ENCODE measurements at places on chromosomes 16 and 17.

DNA sequence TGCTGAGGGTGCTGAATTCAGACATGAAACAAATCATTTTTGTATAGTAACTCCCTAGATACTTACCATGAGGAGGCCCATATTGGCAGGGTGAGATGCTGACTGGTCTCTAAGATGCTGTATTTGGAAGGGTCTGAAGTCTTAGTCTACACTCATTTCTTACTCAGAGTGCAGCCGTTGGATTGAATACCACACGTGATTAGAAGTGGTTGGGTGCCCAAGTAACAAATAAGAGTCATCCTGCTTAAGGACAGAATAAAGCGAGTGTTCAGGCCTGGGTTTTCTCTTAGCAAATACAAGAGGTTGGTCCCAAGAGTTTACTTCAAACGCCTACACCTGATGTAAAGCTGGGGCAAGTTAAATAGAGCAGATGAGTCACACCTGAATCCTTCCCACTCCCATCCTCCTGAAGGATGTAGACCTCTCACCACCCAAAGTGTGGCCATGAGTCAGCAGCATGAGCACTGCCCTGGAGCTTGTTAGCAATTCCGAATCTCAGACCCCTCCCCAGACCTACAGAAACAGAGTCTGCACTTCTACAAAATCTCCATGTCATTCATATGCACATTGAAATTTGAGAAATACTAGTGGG is 284.6 kb upstream of the CDH5 start:
- DNase-seq, result no peak

GRCh38 chr16:60642956-60643355 is 1393.3 kb downstream of the CDH8 start:
- DNase-seq, result no peak

GRCh38 chr17:18888766-18889290 is 30.9 kb downstream of the PRPSAP2 start:
- no peak for DNase-seq

DNA sequence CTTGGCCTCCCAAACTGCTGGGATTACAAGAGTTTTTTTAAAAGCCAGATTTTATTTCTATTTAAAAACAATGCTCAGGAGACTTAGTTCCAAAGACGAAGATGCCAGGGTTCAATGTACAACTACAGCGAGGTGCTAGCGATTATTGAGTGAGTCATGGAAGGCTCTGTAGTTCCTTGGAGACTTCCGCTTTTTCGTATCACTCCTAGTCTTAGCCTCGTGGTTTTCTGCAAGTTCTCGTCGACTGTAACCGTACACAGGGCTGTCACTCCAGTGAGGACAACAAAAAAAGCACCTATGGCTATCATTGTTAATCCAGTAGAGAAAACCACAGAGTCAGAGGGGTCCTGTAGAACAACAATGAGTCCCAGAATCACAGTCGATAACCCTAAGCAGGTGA is 22.7 kb upstream of the ZC3H7A start:
- no peak for DNase-seq

DNA sequence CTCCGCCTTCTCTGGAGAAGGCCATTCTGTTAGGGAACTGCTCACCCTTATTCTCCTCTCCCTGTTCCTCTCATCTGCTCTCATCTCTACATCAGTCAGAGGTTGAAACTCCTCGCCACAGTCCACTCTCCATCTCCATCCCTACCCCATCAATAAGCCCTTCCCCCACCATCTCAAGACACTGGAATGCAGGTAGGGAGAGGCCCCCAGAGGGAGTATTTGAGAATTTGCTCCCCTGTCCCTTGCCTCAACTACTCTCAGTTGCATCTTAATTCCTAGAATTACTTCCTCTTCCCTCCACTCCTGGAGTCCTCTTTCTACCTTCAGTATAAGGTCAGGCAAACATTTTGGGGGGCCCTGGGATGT is 2.0 kb upstream of the AATF start:
- no peak for DNase-seq

- DNase-seq, result peak; percentile 86
Observed at GRCh38 chr16:58198022-58198683, at the start of gene CSNK2A2. TSS of gene CSNK2A2 (minus strand) at chr16:58198106. CDS start at chr16:58197736, 370 bp downstream.

DNA sequence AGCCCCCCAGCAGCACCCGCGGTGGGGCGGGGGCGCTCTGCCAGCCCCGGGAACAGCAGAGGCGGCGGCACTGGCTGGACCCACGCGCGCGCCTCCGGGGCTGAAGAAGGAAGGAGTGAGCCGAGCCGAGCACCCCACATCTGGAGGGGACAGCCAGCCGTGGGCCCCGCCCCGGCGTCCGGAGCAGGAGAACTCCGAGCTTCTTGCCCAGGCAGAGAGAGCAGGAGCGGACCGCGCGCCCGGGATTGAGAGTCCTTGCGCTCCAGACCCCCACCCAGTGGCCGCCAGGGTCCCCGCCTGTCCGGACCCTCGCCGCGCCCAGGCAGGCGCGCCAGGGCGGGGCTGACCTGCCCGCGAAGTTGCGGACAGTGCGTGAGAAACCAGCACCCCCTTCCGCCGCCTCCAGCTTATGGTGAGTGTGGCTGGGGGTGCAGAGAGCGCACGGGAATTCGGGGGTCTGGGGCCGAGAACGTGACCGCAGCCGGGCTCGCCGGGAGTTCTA is 921.9 kb upstream of the EEF2KMT start:
- no peak for DNase-seq

- no peak for DNase-seq
Observed at GRCh38 chr16:73063854-73064211, 15.9 kb upstream of the ZFHX3 start.

GRCh38 chr17:55717898-55718735 is 4.5 kb downstream of the TMEM100 start:
- DNase-seq, result no peak

- DNase-seq, result no peak
Observed at GRCh38 chr17:2331303-2331702, 5.0 kb downstream of the TSR1 start.

- DNase-seq, result peak; percentile 16
Observed at GRCh38 chr16:72715267-72715666, 332.7 kb downstream of the ZFHX3 start.

- DNase-seq, result no peak
Observed at GRCh38 chr17:45782889-45783592, 1.1 kb upstream of the CRHR1 start.

- DNase-seq, result no peak
Observed at GRCh38 chr17:31147507-31148202, 52.9 kb downstream of the NF1 start.

DNA sequence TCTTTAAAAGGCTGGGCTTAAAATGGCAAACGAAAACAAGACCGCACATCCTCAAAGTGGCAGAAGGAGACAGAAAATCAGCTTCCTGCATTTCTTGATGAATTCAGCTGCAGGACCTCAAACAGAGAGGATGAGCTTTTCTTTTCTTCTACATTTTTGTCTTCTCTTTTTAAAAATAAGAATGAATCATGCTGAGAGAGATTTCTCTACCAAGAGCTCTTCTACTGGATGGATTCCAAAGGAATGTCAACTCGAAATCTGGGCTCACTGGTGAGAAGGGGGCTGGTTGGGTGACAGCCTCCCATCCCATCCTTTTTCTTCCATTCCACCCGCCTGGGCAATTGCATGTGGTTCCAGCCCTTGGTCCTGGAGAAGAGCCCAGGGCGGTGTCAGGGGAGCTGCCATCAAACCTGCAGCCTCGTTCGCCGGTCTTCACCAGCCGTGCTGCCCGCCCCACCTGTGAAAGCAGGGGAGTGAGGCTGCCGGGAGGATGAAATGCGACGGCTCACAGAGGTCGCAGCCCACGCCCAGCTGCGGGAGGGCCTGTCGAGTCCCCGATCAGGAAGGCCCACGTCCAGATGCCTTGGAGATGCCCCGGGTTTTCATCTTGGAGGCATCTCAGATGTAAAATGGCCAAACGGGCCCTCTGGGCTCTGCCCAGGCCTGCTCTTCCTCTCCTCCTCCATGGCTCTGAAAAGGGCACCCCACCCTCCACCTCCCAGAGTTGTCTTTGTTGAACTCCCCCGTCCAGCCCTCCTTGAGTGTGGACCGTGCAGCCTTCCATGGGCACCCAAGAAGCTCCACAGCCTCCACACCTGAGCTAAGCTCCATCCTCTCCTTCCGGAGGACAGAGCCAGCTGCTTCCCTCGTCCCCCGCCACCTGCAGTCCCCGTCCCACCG is 121.9 kb downstream of the FOXL1 start:
- peak; percentile 35 for DNase-seq

- no peak for DNase-seq
Observed at GRCh38 chr16:49604602-49605001, 231.0 kb downstream of the C16orf78 start.

GRCh38 chr16:67486805-67487204 is 3.5 kb upstream of the AGRP start:
- DNase-seq, result no peak

DNA sequence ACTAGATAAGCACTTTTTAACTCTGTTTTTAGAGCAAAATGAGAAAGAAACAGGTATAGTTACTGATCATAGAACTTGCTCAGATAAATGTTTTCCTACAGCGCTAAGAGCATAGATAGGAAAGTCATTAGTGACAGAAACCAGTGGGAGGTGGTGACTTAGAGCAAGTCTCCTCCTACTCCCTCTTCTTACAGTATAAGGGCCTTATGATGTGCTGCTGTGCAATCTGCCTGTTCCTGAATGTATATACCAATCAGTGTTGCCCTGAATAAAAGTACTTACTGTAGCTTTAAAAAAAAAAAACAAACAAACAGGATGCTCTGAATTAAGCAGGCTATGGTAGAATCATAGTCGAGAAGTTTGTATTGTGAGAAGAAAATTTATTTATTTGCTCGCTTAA is 23.3 kb upstream of the RASL10B start:
- no peak for DNase-seq

GRCh38 chr17:45336390-45337182 is 19.8 kb upstream of the MAP3K14 start:
- no peak for DNase-seq

GRCh38 chr17:60602385-60602742 is 2.4 kb downstream of the PPM1D start:
- no peak for DNase-seq

- DNase-seq, result no peak
Observed at GRCh38 chr17:39200957-39201510, 951 bp downstream of the RPL19 start.

GRCh38 chr17:64385187-64386083 is 5.2 kb downstream of the PECAM1 start:
- peak; percentile 78 for DNase-seq

DNA sequence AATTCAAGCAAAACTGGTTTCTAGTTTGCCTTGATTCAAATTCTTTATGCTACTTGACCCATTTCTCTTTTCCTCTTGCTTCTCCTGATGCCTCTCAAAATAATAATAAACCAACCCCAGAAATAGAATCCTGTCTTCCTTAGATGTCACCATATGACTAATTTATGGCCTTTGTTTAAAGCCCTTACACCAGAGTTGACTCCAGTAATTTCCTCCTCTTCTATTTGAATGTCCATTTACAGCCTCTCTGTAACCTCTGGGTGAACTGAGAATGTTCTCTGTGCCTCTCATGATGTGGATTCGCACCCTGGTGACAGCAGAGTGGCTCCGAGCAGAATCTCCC is 31.5 kb downstream of the ZFHX3 start:
- DNase-seq, result no peak

DNA sequence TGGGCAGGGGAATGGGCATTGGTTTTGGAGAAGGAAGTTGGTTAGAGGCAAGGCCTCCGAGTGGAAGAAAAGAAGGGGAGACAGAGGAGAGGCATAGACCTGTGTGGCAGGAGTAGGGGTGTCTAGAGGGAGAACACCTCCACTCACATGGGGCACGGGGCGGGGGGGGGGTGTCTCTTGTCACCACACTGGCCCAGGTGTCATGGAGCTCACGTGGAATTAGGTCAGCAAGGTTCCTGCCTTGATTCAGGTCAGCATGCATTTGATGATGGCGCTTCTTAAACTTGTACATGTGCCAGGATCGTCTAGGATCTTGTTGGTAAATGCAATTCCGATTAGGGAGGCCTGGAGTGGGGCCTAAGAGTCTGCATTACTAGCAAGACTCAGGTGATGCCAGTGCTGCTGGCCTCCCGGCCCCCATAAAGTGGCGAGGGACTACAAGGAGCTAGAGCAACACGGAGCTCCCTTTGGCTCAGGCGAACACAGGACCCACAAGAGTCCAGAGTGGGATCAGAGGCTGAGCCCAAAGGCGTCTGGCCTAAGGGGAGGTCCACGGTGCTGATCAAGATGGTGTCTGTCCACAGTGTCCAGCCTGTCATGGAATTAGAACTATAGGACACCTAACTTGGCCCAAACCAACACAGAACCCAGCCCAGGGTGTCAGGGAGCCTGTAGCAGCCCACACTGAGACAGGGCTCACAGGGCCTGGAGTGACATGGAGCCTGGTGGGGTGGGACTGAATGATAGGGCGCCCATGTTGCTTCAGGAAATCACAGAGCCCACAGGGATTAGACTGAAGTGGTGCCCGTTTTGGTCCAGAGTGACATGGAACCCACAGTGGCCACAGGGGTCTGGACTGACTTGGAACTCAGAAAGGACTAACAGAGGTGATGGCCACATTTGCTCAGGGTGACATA is 16.7 kb downstream of the EPOP start:
- DNase-seq, result no peak

GRCh38 chr17:34383216-34383615 is 20.2 kb upstream of the CCL1 start:
- DNase-seq, result no peak

DNA sequence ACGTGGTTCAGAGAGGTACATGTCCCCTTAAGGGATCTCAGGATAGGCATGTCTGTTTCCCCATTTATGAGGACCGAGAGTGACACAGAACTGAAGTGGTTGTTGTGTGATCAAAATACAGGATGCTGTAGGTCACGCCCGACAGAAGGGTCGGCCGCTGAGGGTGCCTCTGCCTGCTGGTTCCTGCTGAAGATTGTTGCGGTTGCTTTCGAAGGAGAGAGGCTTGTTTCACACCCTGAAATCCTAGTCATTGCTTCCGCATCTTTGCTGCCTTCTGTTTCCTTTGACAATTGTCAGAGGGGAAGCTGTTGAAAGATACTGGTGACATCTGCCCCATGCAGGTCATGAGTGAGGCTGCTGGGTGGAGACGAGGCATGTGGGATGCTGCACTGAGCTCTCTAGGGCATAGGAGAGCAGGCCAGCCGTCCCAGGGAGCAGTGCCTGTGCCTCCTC is 3.8 kb upstream of the NAT9 start:
- no peak for DNase-seq

DNA sequence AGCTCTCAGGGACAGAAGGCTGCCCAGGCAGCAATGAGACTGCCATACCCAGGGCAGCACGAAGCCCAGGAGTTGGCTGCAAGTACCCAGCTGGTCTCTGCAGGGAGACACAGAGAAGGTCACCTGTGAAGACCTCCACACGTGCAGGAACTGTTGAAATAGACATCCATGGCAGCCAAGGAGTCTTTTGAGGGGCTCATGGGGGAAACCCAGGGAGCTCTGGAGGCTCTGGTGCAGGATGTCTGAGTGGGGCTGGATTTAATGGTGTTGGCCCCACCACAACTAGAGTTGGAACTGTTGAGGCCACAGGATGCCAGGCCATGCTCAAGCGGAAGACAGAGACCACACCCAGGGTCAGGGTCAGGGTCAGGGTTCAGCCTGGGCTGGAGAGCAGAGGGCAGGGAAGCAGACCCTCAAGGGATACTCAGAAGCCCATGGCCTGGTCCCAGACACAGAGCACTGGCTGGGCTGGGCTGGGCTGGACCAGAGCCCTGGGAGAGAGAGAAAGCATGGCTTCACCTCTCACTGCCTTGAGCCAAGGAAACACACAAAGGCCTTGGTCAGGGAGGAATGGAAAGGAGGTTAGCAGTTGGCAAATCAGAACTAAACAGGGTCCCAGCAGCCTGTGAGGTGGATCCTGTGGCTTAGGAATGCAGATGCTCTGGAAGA is 21.4 kb downstream of the PITPNM3 start:
- no peak for DNase-seq
